ENCODE measurements at places on chromosomes 4 and X.

- DNase-seq, result no peak
These were observed 22.4 kb upstream of the MGST2 start for GRCh38 chr4:139643042-139643895.

DNA sequence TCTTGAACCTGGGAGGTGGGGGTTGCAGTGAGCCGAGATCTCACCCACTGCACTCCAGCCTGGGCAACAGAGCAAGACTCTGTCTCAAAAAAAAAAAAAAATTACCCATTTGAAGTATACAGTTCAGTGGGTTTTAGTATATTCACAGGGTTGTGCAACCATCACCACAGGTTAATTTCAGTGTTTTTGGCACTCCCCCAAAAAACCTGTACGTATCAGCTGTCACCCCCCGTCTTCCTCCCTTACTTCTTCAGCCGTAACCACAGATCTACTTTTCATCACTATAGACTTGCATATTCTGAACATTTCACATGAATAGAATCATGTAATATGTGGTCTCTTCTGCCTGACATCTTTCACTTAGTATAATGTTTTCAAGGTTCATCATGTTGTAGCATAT lies 11.7 kb upstream of the PTTG2 start:
- no peak for DNase-seq

DNA sequence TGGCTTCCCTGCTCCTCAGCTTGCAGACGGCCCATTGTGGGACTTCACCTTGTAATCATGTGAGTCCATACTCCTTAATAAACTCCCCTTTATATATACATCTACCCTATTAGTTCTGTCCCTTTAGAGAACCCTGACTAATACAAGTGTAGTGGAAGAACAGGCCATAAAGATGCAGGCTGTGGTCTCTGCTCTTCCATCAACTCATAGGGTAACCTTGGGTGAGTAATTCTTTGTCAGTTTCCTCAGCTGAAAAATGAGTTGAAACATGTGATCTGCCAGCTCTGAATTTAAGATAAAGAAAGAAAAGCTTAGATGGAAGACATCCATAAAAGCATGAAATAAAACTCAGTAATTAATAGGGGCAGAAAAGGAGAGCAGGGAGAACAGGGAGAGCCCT lies 103.6 kb downstream of the ENOX2 start:
- DNase-seq, result no peak

GRCh38 chr4:8509311-8509950 lies 68.9 kb downstream of the TRMT44 start:
- no peak for DNase-seq

DNA sequence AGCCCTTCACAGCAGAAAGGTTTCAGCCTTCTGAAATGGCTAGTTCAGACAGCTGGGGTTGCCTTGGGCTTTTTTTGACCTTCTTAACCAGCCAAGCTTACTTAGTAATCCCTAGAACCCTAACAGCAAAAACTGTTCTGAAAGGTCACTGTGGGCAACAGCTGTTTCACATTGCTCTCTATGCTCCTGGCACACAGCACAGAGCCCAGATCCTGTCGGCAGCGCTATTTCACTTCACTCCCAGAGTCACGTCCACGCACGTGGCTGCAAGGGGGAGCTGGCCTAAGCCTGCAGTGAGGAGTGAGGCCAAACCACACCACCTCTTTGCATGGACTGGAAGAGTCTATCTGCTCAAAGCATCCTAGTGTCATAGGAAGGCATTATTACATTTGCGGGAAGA lies 32.0 kb upstream of the STS start:
- DNase-seq, result no peak

DNA sequence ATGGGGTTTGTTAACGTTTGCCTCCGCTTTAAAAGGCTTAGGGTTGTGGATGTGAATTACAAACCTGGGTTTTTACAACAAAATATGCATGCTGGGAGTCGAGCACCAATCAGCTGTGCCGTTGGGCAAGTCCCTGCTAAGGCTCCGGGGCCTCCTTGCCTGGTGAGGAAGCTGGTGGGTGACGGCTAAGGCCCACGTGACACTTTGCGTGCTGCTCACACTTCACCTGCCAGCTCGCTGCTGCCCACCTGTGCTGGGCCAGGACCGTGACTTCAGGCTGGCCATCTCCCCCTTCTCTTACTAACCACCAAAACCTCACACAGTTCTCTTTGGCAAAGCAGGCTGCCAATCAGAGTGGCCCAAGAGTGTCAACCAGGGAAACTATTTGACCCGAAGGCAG lies 178.3 kb downstream of the AFAP1 start:
- no peak for DNase-seq

DNA sequence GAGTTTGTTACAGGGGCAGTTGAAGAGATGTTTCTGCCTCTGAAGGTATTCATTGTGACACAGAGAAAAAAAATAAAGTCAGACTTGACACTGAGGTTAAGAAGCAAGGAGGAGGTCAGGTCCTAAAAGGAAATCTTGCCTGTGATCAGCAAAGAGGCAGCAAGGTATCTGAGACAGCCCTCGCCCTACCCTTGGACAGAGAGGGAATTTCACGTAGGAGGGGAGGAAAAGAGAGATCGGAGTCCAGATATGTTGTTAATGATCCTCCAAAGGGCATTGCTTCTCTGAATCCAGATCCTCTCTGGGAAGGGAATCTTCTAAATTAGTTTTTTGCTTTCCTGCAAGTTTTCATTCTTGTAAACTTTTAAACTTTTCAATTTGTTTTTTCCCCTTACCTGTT lies 15.3 kb upstream of the PRR27 start:
- no peak for DNase-seq

GRCh38 chr4:153724606-153725005 lies 35.2 kb downstream of the RNF175 start:
- DNase-seq, result no peak

DNA sequence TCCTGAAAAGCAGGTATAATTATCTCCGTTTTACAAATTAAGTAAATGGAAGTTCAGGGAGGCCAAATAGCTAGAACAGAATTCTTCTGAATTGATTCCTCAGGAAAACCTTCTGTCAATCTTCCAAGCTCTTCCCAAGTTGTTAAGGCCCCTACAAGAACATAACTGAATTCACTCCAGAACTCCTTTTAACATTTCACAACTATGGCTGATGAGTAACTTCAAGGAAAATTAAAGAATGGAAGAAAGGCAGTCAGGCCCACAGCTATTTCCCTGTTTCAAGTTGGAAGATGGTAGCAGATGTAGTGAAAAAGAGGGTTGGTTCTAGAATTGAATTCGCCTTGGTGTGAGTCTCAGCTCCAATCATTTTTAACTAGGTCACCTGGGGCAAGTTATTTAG lies 15.9 kb downstream of the SETD7 start:
- DNase-seq, result no peak

DNA sequence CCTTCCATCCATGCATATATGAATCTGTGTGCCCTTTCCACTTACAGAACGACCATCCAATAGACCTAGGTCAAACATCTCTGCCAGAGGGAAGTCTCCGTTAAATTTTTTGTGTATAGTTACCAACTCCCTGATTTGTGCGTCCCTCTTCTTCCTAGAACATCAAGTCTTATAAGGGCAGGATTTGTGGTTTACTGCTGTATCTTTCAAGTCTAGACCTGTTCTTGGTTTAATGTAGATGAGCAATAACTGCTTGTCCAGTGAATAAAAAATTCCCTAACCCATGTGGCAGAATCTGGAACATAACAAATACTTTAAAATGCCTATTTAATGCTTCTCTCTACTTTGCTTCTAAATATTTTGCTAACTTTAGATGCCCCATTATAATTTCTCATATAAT lies 988.8 kb downstream of the RAPGEF2 start:
- no peak for DNase-seq

DNA sequence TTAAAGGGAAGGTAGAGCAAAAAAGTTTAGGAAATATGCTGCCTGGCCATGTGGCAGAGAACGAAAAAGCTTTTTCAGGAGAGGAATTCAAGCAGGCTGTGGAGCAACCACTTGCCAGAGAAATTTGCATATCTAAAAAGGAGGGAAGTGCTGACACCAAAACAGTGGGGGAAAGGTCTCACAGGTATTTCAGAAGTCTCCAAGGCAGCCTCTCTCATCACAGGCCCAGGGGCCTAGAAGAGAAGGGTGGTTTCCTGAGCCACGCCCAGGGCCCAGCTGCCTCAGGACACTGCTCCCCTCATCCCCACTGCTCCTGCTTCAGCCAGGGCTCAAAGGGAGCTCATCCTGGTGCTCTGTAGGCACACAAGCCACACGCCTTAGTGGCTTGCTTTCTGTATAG lies 29.9 kb upstream of the STS start:
- no peak for DNase-seq

DNA sequence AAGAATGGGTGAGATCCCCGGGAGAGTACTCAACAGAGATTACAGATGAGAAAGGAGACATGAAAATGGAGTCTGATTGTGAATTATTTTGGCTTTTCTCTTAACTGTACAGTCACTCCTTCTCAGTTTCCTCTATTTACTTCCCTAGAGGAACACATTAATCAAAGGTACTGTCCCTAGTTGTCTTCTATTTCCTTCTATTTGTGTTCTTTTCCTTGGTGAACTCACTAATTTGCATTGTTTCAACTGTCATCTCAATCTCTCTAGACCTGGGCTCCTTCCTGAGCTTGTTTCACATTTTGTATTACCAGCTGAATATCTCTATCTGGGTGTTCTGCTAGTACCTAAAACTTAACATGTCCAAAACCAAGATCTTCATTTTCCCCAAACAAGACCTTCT lies 59.8 kb downstream of the ABCB7 start:
- DNase-seq, result no peak

DNA sequence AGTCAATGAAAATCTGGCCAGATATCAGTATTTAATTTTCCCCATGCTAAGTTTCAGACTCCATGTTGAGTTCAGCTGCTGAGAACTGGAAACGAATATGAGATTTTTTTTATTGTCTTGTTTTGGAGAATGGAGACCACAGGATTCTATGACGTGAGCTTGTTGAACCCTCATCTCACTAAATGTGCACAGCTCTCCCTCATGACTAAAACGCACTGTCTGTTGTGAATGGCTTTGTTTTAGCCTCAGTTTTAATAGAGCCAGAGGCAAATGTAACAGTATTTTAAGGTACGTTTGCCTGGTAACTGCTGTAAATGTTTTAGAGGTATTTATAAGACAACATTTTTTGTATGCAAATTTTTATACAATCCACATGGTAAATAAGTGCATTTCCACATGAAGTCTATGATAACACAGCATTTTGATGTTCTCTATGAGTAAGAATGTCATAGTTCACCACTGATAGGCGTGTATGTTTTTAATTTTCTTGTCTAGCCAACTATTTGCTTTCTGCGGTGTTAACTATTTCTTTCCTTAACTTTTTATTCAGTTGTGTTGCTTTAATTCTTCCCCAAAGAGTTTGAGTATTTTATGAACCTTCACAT lies 1159.3 kb upstream of the TENM3 start:
- DNase-seq, result no peak

GRCh38 chrX:46208225-46208854 lies 336.9 kb downstream of the ZNF674 start:
- DNase-seq, result no peak

DNA sequence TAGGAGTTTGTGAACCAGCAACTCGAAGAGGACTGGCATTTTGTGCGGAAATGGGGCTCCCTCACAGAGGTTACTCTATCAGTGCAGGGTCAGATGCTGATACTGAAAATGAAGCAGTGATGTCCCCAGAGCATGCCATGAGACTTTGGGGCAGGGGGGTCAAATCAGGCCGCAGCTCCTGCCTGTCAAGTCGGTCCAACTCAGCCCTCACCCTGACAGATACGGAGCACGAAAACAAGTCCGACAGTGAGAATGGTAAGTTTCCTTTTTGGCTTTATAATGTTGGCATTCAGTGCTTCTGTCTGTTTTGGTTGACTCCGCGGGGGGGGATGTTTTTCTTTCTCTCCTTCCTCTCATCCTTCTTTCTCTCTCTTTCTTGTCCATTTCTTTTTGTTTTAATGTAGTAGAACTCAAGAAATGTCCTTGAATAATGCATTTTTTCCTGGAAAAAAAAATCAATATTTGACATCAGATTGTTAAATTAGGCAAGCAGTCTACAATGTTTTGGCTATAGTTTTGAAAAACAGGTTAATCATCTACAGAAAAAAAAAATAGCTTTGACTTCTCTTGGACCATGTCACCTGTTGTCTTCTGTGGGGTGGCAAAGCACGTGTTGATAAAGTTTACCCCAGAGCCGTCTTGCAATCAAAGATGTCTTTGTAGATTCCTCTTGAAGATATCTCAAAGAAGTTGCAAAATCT lies 103.6 kb downstream of the TENM3 start:
- no peak for DNase-seq

DNA sequence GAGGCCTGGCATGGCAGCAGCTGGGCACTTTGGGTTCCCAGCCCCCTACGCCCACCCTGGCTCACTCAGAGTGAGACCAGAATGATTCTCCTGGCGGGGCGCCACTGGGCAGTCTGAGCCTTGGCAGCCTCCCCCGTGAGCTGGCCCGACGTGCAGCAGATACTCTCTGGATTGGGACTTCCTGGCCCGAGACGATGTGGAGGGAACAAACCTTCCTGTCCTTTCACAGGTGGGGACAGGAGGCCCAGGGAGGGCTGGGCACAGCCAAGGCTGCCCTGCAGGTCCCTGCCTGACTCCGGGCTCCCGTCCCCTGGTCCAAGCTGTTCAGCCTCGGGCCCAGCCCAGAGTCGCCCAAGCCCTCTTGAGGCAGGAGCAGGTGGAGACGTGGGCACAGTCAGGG lies 17.9 kb upstream of the ADD1 start:
- DNase-seq, result no peak

- no peak for DNase-seq
These were observed 564 bp downstream of the FAM149A start for GRCh38 chr4:186104890-186105646.

DNA sequence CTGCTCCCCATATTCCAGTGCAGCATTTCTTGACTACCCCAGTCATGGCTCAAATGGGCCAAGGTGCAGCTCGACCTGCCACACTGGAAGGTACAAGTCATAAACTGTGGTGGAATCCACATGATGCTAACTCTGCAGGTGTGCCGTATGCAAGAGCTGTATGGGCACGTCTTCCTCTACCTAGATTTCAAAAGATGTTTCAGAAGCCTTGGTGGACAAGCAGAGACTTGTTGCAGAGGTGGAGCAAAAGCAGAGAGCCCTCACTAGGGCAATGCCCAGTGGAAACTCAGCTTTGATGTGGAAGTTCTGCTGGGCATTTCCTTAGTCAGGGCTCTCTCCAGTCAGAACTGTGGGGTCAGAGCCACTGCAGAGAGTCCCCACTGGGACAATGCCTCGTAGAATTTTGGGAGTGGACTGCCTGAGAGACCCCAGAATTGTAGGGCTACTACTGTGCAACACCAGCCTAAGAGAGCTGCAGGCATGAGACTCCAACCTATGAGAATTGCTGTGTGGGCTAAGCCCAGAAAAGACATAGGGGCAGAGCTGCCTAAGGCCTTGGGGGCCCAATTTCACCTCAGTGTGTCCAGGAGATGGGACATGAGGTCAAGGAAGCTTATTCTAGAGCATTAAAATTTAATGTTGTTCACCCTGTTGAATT lies 65.7 kb downstream of the BEX3 start:
- no peak for DNase-seq

GRCh38 chr4:52367282-52367830 lies 291.7 kb downstream of the USP46 start:
- no peak for DNase-seq

DNA sequence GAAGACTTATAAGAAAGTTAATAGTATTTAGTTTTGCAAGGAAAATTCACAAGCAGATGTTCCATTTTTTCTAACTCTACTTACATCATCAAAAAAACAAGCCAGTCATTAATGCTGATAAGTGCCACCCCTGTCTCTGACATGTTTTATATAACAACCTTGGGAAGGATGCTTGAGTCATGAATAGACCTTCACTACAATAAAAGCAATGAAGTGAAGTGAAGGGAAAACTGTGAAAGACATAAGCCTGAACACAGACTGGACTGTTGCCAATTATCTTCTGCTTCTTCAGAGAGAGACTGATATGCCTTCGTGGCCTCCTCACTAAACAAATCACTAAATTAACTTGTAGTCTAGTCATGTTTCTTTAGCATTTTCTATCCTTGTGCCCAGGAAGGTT lies 353.2 kb downstream of the PDHA2 start:
- DNase-seq, result no peak
